Stimulated activated CD4-positive, alpha-beta T cell treated with anti-CD3 and anti-CD28 coated beads, Interleukin-1b, Interleukin-23, amount 100 ng/mL, for 4 hours (primary cell): ENCODE measurements at places on chromosomes 6 and 20.

GRCh38 chr20:35355372-35355771 lies 56.4 kb downstream of the UQCC1 start:
- no peak for DNase-seq

DNA sequence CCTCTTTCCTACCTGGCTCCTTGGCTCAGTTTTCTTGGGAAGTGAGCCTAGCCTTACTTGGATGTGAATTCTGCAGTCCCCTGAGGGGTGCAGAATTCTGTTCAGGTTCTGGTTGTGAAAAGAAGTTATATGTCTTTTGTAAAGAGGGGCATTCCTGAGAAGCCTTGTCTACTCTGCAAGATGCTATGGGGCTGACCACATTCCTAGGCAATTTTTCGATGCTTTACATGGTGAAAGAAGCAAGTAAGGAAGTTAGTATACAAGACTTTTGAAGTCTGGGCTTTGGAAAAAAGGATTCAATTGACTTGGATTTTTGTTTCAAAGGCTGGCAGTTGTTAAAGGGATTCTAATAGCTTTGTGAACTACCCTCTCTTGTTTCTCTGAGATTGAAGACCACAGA lies 167.9 kb upstream of the STMND1 start:
- no peak for DNase-seq

- DNase-seq: no peak
Observed at GRCh38 chr6:160069050-160069454, 52.6 kb upstream of the SLC22A1 start.

GRCh38 chr6:6409397-6410030 lies 89.1 kb upstream of the F13A1 start:
- DNase-seq: no peak

DNA sequence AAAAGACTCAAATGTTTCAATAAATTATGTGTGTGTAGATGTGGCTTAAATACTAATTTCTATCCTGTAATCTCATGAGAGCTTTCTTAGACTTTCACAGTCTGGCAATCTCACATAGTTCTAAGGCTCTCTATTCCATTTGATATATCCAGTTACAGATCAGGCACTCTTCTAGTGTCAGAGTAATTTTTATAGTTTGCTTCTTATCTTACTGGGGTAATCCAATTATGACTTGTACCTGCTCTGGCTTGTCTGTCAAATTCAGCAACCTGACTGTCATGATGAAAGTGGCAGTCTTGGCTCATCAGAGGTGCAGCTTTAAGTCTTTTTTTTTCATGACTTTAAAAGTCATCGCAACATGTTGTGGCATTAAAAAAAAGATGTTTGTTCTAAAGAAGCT lies 513.2 kb upstream of the MAN1A1 start:
- DNase-seq: no peak

- DNase-seq: peak; percentile 10
Observed at GRCh38 chr20:56249244-56249955, 868 bp downstream of the MC3R start.

DNA sequence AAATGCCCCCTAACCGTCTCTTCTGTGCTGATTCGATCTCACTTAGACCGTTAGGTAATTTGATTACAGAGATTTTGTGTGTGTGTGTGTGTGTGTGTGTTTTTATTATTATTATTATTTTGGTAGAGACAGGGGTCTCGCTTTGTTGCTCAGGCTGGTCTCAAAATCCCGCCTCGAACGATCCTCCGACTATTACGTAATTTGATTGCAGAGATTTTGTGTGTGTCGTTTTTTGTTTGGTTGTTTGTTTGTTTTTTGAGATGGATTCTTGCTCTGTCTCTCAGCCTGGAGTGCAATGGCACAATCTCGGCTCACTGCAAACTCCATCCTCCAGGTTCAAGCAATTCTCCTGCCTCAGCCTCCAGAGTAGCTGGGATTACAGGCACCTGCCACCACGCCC lies 28.3 kb downstream of the FOXF2 start:
- no peak for DNase-seq

GRCh38 chr6:14149739-14150130 lies 32.2 kb downstream of the CD83 start:
- DNase-seq: no peak

GRCh38 chr6:11727346-11727997 lies 51.1 kb downstream of the ADTRP start:
- DNase-seq: no peak

- no peak for DNase-seq
Observed at GRCh38 chr20:56730996-56731395, 101.9 kb downstream of the TFAP2C start.

- no peak for DNase-seq
Observed at GRCh38 chr6:124967444-124967843, 5.2 kb downstream of the RNF217 start.

GRCh38 chr6:54252916-54253315 lies 55.3 kb upstream of the TINAG start:
- DNase-seq: no peak

- DNase-seq: no peak
Observed at GRCh38 chr6:38673397-38674165, 29.4 kb downstream of the GLO1 start.

DNA sequence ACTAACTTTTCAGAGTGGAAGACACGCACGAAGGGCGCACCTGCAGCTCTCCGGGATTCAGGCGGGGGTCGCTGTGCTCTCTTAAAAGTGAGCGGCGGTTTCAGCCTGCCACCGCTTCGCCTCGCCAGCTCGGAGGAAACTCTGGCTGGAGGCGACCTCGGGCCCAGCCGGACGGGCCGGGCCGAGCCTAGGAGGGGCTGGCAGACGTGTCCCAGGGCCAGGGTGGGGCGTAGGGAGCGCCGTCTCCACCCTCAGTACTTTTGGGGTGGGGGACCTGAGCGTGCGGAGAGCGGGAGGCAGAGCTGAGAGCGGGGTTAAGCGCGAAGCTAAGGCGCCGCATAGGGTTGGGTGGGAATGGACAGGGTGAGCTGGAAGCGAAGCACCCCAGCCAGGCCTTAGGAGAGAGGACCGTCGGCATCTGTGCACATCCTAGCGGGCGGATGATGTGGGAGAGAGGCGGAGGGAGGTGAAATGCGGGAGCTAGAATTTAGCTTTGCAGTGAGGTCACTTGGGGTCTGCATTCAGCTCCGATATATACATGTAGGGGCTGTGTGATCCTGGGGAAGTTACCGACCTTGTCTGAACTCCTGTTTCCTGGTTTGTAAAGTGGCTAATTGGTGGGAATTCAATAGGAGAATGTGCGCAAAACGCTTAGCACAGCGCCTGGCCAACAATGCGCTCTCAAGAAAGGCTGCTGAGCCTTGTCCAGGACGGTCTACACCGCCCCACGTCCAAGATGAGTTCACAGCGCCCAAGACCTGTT lies 6.5 kb upstream of the TFAP2A start:
- DNase-seq: no peak

DNA sequence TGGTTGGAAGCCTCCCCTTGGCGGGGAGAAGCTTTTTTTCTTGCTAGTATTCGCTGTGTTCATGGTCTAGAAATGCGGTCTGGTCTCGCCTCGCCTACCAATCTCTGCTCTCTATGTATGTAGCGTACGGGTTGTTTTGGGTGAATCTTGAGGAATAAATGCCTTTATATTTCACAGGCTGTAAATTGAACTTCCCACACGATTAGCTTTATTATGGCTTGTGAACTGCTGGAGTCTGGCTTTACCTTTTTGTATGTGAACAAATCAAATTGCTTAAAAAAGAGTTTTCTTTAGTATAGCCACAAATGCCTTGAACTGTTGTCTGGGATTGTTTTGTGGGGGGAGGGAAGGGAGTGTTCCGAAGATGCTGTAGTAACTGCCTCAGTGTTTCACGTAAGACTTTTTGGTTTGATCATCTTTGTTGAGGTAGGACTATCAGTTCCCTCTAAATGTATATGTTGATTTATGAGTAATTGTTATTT lies 2.2 kb downstream of the INSM1 start:
- no peak for DNase-seq

DNA sequence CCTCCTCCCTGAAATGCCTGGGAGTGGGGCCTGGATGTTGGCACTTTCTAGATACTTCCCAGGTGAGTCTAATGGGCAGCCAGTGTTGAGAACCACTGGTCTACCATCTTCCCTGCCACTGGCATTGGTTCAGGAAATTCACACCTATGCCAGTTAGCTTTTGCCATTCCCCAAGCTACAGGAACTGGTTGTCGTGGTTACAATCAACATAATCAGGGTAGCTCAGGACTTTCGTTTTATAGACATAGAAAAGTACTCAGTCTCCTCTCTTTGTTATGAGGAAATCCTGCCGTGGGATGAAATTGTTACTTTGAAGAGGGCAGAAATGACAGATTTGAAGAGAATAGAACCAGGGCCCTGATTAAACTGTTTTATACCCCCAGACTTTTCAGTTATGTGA lies 127.9 kb upstream of the FOXO3 start:
- no peak for DNase-seq

- no peak for DNase-seq
Observed at GRCh38 chr6:110255211-110255750, 75.1 kb downstream of the CDC40 start.

GRCh38 chr6:142695016-142695415 lies 250.0 kb downstream of the HIVEP2 start:
- DNase-seq: no peak

- DNase-seq: no peak
Observed at GRCh38 chr6:131400054-131400778, 172.8 kb upstream of the ARG1 start.

- DNase-seq: no peak
Observed at GRCh38 chr6:99613705-99614429, 7.2 kb downstream of the PRDM13 start.

- DNase-seq: no peak
Observed at GRCh38 chr6:158323561-158323958, 11.3 kb downstream of the TULP4 start.

DNA sequence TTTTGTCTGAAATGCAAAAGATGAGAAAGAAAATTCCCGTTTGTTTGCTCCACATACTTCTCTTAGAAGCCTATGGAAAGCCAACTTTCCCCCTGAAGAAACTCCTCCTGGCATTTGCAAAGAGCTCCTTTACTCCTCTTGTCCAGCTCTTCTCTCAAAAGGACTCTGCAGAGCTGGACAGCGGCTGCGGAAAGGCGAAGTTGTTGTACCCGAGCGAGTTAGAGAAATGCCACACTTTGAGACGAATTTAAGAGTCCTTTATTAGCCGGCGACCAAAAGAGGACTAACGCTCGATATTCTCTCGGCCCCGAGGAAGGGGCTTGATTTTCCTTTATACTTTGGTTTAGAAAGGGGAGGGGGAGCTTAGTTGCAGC lies 157.8 kb downstream of the TRIM27 start:
- DNase-seq: no peak

GRCh38 chr20:34974246-34974645 lies 18.6 kb downstream of the MYH7B start:
- DNase-seq: no peak

GRCh38 chr6:111626441-111626840 lies 20.8 kb upstream of the TRAF3IP2 start:
- no peak for DNase-seq

DNA sequence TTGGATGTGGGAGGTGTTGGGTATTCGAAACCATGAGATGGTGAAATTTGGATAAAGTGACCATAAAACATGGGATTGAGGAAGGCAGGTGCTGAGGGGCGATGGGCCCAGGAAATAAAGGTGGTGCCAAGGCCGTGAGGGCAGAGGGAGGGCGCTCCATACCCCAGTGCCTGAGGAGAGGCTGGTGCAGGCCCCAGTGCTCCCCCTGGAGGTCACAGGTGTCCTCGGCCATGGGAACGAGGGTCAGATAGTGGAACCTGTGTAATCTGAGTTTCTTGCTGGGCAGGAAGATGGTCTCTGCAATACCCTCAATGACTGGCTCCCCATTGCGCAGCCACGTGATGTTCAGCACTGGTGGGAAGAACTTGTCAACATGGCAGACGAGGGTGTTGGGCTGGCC lies 16.2 kb downstream of the HLA-DPB1 start:
- DNase-seq: peak; percentile 48

- DNase-seq: no peak
Observed at GRCh38 chr6:26536571-26537159, 1.5 kb upstream of the HMGN4 start.

GRCh38 chr20:10427060-10427692 lies 6.8 kb downstream of the MKKS start:
- DNase-seq: peak; percentile 19

- DNase-seq: no peak
Observed at GRCh38 chr6:35468980-35469750, 964 bp downstream of the RPL10A start.

- no peak for DNase-seq
Observed at GRCh38 chr6:38612143-38612965, 27.4 kb downstream of the BTBD9 start.

- DNase-seq: no peak
Observed at GRCh38 chr6:23357185-23357766, 768.7 kb upstream of the NRSN1 start.

DNA sequence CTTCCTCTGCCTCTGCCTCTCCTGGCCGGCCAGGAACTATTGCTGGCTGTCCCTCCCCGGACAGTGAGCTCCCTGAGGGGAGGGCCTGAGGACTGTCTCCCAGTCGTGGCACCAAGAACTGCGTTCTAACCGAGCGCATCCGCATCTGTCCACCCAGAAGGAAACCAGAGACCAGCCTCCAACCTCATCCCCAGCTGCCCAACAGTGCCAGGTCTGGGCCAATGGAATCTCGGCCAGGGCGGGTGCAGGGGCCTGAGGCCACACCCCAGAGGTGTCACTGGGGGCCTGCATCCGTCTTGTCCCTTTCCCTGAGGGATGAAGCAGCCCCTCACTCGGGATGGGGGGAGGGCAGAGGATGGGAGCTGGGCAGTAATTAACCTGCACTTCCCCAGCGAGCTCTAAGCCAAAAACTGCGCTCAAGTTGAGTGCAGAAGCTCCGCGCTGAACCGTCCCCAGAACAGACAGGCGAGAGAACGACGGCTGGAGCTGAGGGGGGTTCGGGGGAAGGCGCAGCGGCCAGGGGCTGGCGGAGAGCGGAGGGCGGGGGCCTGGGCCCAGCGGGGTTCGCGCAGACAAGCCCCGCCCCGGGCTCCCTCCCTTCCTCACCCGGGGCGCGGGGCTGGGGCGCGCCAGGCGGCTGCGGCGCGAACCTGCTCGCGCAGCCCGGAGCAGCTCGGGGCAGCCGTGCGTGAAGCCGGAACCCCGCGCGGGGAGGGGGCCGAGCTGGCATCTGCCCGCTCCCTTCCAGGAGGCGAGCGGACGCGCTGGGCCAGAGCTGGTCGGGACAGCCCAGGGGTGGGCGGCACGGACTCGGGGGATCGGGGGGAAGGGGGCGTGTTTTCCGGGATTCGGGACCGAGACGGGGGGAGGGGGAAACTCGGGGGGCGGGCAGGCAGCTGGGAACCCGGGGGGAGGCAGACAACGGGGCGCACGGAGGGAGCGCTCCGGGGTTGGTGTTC lies 1.4 kb downstream of the TFEB start:
- DNase-seq: peak; percentile 43

DNA sequence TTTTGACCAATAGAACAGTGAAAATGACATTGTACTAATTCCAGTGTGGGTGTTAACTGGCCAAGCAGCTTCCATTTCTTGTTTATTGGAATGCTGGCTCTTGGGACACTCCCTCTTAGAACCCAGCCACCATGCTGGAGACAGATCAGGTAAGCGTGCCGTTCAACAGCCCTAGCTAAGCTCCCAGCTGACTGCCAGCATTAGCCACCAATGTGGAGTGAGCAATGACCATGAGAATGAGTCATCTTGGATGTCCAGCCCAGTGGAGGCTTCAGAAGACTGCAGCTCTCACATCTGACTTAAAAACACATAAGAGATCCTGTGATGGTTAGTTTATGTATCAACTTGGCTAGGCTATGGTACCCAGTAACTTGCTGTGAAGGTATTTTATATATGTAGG lies 3.0 kb upstream of the LINC00237 start:
- DNase-seq: no peak

GRCh38 chr6:13484138-13484708 lies 3.2 kb downstream of the GFOD1 start:
- DNase-seq: no peak

GRCh38 chr6:167494698-167495435 lies 170.0 kb downstream of the TTLL2 start:
- DNase-seq: no peak
